Kasumi-1 (cell line): ENCODE measurements at places on chromosomes 1 and 21.

- DNase-seq, result peak; percentile 8
Observed at GRCh38 chr1:184418652-184419349, 32.0 kb downstream of the C1orf21 start.

DNA sequence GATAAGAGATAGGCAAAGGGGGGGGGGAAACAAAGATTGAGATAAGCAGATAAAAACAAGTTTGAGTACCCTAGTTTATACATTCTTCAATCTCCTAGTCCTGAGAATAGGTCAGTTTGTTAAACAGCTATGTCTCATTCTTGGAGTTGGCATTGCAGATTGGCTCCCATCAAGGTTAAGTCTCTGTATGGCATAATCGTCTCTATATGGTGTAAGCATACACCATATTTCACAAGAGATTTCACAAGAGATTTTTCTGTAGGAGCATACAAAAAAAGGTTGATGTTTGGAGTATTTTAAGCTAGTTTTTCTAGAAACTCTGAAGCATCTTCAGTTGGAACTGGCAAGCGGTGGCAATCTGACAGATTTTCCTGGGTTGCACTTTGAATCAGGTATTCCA is 35.8 kb downstream of the NCAM2 start:
- no peak for DNase-seq

DNA sequence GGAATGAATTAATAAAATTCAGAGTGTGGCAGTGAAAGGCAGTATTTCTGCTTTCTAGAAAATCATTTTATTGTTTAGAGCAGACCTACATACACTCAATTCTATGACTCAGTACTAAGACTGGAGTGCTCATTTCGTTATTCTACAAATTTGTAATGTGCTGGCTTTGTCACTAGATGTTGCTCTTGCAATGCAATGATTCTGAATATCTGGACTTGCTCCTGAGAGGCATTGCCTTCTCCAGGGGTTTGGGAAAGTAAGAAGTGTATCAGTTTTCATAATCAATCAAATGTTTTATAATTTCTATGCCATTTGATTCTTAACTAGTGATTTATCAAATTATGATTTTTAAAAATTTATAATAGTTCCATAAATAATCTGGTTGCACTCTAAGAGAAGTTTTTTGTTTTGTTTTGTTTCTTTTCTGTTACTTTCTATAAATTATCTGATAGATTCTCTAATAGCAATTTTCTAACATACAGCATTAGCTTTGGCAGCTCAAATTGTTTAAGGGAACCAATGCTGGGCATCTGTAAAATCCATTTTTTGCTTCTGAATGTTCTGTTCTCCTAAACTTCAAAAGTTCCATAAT is 280.5 kb upstream of the SGIP1 start:
- DNase-seq, result peak; percentile 89

GRCh38 chr1:51444534-51445192 is 74.4 kb downstream of the EPS15 start:
- no peak for DNase-seq

GRCh38 chr1:199089393-199090122 is 450.7 kb downstream of the PTPRC start:
- peak; percentile 55 for DNase-seq

- no peak for DNase-seq
Observed at GRCh38 chr1:29640428-29640785, 404.1 kb downstream of the PTPRU start.

DNA sequence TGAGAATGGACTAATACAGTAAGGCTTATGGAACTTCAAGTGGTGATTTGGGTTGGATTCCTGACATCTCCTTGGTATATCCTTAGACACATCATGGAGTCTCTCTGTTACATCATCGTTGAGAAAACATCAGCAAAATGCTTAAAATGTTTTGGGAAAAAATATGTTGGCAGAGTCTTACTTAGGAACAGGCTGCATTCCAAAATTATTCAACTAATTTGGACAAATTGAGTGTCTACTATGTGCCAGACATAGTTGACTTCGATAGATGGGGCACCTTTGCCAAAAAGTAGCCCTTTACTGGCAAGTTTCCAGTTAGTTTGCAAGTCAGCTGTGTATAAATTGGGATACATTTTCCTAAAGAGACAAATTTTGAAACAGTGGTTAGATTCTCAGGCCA is 253.4 kb upstream of the ST6GALNAC5 start:
- DNase-seq, result no peak

- DNase-seq, result no peak
Observed at GRCh38 chr1:159867664-159868026, 5.2 kb upstream of the VSIG8 start.

GRCh38 chr1:58390091-58390490 is 156.4 kb downstream of the OMA1 start:
- DNase-seq, result no peak

DNA sequence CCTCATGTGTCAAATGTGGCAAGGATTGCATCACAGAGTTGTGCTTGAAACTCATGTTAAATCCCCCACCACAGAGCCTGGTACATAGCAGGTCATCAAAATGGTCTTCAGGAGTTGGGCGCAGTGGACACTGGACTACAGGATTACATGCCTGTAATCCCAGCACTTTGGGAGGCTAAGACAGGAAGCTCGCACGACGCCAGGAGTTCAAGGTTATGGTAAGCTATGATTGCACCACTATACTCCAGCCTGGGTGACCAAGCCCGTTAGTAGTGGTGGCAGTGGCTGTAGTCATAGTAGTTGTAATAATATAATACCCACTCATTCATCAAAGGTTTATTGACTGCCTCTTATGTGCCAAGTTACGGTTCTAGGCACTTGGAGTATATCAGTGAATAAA is 123.4 kb upstream of the IRF2BP2 start:
- no peak for DNase-seq

- DNase-seq, result peak; percentile 83
Observed at GRCh38 chr21:25501996-25502665, 105.2 kb downstream of the MRPL39 start.
